Globus pallidus (tissue), 1 donor: ENCODE measurements at places on chromosomes 5 and 9.

GRCh38 chr5:96463091-96463490 is 30.0 kb upstream of the PCSK1 start:
- DNase-seq = no peak

GRCh38 chr9:110623462-110624025 is 44.0 kb upstream of the SVEP1 start:
- DNase-seq = peak; percentile 77

GRCh38 chr5:95134326-95134725 is 150.6 kb downstream of the MCTP1 start:
- no peak for DNase-seq

- DNase-seq = no peak
Measured at GRCh38 chr9:115400796-115401195, 282.8 kb upstream of the TNC start.

DNA sequence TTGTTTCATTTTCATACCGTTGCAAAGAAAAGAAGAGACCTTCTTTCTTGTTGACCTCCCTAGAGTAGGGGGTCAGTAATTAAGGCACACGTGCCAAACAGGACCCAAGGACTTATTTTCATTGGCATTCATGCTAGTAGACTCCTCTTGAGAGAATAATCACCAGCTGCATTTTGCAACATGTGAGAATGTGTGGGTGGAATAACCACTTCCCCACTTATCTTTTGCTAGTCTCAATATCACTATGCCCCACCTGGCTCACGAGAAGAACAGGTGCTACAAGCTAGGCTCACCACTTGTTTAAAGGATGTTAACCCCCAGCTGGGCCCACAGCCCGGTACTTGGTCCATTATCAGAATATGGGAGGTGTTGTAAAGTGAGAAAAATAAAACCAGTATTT is 460.7 kb upstream of the MEF2C start:
- no peak for DNase-seq

GRCh38 chr9:128629852-128630545 is 26.6 kb downstream of the DYNC2I2 start:
- no peak for DNase-seq

DNA sequence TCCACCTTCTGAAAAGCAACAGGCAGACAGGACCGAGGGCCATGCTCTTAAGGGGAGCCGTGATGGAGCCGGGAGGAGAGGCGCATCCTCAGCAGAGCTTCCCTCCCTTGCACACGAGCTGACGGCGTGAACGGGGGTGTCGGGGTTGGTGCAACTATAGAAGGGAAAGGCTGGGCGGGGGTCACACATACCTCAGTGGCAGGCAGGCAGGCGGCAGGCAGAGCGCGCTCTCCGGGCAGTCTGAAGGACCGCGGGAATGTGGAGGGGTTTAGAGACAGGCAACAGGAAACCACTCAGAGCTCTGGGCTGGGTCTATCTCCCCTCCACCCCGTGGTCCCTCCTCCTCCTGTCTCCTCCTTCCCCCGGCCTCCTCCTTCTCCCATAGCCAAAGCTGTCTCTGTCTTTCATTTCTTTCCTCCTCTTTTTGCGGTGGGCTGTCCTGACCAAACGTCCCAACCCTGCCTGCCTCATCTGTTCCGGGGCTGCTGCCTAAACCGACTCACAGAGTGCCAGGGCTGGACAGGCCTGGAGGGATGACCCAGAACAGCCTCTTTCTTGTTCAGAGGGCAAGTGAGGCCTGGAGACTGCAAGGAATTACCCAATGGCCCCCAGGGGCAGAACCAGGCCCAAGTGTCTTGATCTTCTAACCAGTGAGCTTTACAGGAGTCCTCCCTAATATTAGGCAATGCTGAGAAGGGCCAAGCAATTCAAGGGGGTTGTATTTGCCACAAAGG is at the start of gene SPARC:
SPARC (minus strand) TSS at position 242 of the 734 bp plus-strand sequence. CDS start 10,727 bp downstream, outside the sequence.
- peak; percentile 80 for DNase-seq

GRCh38 chr5:127290019-127290945 is at the start of gene MEGF10:
Gene MEGF10, plus strand, starts transcription at chr5:127290796. Its CDS starts 40,513 bp downstream, at chr5:127331309.
- DNase-seq = peak; percentile 86

GRCh38 chr5:139682016-139682975 is 34.1 kb downstream of the CXXC5 start:
- peak; percentile 91 for DNase-seq

GRCh38 chr5:17069995-17070511 is 134.0 kb upstream of the MYO10 start:
- no peak for DNase-seq

GRCh38 chr5:132296412-132297016 is 2.3 kb downstream of the SLC22A4 start:
- no peak for DNase-seq

DNA sequence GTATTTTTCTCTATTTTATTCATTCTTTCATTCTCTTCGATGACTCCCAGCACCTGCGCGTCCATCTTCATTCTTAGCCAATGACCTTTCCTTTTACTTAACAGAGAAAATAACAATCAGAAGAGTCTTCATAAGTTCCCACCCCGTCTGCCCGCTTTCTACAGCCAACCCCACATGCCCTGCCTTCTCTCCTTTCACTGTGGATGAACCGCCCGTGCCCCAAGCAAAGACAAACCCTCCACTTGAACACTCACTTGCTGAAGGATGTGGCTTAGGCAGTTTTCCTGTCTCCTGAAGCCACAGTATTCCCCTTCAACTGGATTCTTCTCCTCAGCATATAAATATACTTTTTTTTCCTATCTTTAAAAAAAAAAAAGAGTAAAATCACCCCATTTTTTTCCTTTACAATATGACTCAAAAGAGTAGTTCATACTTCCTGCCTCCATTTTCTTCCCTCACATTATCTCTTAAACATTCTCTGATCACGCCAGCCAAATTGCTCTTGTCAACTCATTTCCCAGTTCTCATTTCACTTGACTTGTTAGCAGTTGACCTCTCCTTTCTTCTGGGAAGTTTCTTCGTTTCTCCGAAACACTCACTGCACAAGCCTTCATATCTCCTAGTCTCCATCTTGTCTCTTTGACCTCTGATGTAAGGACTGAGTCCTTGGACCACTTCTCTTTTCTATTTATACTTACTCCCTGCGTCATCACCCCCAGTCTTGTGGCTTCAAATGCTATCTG is 11.1 kb downstream of the NIPSNAP3B start:
- DNase-seq = peak; percentile 37
